T-helper 2 cell treated with Interferon-gamma antibody and Interleukin-4, amounts not matched to agents 5 μg/mL and 100 μg/mL, for 36 hours (primary cell): ENCODE measurements at places on chromosomes 2 and 18.
A peak's percentile ranks its signal among the peaks of the same experiment; 100 is the strongest.

DNA sequence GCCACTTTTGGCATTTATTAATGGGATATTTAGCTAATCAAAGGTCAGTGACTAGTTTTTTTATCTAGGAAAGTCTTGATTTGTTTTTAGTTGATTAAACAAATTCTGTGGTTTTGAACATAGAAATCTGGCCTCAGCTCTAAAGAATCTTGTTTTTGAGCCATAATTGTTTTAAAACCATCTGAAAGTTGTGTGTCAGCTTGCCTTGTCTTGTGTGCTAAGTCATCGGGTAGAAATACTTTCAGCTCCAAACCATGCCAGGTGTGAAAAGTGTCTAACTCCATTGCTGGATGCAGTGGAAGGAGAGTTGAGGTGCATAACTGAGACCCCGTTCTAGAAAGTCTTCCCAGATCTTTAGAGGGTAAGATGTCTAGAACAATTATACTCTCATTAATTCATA is 22.7 kb downstream of the FARP2 start:
- no peak for DNase-seq

GRCh38 chr2:63594660-63595059 is 5.9 kb downstream of the MDH1 start:
- no peak for DNase-seq

- DNase-seq = no peak
Measured at GRCh38 chr2:28470759-28471158, 25.1 kb upstream of the PLB1 start.

DNA sequence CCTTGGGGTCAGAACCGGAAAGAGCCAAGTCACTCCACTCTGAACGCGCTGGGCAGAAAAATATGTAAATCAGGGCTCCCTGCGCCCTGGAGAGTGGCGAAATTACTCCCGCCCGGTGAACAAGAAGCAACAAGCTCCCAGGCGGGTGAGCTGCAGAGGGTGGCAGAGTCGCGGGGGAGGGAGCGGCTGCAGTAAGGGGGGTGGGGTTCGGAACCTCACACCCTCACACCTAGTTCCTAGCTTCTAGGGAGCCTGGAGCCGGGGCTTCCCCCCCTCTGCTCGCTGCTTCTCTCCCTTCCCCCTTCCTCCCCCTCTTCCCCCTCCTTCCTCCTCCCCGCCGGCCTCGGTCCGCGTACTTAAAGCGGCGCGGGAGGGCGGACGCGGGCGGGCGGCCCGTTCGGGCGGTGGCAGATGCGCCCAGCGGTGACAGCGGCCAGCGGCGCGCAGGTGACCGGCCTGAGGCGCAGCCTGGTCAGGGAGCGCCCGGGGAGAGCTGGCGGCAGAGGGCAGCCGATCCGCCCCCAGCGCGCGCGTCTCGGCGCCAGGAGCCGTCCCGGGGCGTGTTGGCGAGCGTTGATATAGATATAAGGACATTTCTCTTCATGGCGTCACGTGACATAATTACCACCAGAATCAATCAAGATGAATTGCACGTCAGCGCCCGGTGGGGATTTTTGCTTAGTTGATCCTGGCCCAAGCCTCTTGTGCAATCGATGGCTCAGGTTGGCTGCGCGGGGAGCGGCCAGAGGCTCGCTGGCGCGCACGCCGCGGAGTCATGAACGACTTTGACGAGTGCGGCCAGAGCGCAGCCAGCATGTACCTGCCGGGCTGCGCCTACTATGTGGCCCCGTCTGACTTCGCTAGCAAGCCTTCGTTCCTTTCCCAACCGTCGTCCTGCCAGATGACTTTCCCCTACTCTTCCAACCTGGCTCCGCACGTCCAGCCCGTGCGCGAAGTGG is at the start of gene HOXD11:
HOXD11 (plus strand) TSS at position 700 of the 959 bp plus-strand sequence; CDS start at position 776, 76 bp downstream.
- DNase-seq = no peak

DNA sequence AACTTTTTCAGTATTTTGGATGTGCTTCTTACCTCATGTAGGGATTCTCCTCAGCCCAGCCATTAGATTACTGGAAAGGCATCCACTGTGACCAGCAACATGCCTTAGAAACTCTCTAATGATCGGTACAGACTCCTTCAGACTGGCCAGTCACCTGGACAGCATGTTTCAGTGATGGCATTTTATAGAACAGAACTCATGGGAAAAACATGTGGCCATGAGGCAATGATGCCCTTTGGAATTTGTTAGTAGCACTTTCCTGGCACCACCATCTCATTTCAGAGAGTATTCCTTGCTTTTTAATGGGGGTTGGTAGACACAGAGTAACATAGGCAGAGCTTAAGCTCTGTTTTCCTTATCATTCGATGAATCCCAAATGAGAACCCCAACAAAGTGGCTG is 72.1 kb upstream of the FAM98A start:
- no peak for DNase-seq

DNA sequence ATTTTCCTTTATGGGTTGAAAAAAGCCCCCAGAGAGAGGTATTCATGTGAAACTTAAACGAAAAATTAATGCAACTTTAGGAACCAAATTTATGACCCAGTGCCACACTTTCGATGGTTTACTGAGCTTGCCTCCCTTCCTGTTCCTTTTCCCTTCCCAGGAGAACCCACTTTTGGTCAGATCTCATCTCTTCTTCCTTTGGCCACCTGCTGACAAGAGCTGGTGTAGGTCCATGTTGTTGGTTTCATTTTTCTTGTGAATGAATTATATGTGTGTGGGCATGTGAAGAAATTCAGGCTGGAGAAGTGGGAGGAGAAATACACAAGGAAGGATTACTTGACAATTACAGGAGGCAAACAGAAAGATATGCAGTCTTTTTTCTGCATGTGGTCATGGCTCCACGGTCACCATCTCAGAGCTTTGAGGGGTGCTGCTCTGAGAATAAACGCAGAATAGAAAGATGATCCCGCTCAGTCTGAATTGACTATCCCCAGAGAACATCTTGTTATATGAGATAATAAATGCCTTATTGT is 111.3 kb upstream of the TCF4 start:
- DNase-seq = no peak

- no peak for DNase-seq
Measured at GRCh38 chr2:127608061-127609030, 37.6 kb upstream of the GPR17 start.

GRCh38 chr18:2411381-2411960 is 159.8 kb downstream of the METTL4 start:
- no peak for DNase-seq

DNA sequence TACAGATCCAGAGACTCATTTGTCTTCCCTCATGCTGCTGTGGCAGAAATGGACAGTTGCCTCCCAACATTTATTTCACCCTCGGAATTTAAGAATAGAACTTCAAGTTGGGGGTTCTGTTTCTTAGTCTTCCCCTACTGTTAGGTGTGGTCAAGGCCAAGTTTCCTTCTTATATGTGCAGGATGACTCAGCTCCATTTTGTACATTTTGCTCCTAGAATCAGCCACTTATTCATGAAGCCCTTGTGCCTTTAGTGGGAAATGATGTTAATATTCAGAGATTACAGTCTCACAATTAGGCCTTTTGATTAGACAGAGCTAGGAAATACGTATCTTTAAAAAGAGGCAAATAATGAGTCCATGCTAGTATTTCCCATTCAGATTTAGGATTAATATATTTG is 46.2 kb upstream of the ELOA2 start:
- DNase-seq = no peak

- DNase-seq = peak; percentile 7
Measured at GRCh38 chr2:30139131-30139870, 7.5 kb upstream of the YPEL5 start.

DNA sequence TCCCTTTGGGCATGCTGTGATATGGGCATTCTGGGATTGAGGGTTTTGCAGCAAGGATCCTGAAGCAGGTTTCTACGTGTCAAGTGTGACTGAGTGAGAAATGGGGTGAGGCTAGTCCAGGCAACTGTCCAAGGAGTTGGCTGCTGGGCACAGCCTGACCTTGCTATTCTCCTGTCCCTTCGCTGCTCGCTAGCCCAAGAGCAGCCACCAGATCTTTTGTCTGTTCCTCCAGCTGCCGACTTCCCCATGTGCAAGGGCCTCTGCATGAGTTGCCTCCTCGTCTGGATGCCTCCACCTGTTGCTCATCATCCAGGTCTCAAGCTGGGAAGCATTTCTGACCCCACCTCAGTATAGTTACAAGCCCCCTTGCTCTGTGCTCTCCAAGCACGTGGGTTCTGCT is 71.1 kb downstream of the DYSF start:
- no peak for DNase-seq

- no peak for DNase-seq
Measured at GRCh38 chr18:4821801-4822200, 366.7 kb upstream of the DLGAP1 start.

DNA sequence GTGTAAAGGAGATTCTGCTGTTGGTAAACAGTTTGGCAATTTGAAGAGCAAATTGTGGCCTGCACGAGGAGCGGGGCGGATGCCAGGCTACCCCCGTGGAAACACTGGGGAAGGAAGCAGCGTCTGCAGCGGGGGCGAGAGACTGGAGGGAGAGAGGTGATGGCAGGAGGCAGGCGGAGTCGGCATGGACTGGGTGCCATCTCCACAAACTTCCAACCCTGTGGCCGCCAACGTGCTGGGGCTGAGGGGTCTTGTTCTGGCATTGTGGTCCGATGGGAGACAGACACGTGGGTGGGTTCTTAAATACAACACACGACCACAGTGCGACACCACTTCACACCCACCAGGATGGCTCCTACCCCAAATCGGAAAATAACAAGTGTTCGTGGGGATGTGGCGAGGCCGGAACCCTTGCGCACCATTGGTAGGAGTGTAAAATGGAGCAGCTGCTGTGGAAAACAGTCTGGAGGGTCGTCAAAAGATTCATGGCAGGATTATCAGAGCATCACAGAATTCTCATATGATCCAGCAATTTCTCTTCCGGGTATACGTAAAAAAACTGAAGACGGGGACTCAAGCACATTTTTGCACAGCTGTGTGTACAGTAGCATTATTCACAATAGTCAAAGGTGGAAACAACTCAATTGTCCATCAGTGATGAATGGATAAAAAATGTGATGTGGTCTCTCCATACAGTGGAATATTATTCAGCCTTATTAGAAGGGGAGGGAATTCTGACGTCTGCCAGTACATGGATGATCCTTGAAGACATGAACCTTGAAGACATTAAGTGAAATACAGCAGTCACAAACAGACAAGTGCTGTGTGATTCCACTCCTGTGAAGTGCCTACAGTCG is 82.4 kb upstream of the HPCAL1 start:
- no peak for DNase-seq

DNA sequence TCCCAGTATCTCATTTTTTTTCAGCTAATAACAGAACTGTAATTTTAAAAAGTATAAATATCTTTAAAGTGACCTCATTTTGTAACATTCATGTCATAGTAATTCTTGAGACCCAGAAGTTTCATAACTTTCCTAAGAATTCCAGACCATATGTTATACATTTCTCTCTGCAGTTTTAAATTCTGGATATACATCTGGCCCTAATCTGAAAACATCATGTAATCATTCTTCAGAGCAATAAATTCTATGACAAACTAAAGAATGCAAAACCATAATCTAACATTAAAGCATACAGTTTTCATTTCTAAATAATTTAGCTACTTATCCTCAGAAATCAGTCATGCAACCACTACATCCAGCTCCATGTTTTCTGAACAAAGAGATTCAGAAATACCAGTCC is 198.3 kb upstream of the SLC35G4 start:
- DNase-seq = no peak

DNA sequence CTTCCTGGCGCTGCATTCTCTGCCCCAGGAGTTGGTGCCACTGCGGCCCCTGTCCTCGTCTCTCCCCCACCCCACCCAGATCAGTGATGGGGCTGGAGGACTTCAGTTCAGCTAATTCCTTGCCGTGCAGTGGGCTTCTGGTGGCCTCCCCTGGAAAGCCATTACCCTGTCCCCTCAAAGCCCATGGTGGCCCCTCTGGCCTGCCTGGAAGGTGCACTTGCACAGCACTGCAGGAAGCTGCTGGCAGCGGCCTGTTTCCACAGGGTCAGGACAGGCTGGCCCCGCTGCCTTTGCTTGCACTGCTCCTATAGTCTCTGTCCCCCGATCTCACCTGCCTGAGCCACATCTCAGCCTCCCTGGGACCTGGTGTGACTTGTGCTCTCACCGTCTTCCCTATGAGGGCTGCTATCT is 105.1 kb downstream of the USP40 start:
- DNase-seq = no peak

DNA sequence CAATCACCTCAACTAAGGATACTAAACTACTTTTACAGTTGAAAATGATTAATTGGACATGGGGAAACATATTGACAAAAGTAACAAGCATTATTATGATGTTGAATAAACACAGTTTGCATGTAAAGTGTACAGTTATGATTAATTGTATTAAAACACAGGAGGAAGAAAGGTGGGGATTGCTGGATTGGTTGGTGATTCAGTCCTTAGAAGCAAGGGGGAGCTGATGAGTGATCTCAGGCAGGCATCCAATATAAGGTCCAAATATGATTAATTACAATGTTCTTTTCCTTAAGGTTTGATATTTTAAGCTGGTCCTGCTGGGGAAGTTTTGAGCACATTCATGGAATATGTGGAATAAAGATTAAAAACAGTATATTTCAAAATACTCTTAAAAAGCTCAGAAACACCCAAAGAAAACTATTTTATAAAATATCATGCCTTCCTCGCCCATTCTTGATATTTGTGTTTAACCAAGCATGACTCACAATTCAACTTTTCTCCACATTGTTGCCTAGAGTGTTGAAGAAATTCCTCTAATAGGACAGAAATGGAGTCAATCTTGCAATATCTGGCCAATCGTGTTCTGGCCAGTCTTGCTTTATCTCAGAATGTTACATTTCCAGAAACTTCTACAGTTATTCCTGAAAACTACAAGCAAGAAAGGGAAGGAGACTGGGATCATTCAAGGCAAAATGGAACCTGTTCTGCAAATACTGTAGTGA is 268.2 kb downstream of the RPIA start:
- no peak for DNase-seq

DNA sequence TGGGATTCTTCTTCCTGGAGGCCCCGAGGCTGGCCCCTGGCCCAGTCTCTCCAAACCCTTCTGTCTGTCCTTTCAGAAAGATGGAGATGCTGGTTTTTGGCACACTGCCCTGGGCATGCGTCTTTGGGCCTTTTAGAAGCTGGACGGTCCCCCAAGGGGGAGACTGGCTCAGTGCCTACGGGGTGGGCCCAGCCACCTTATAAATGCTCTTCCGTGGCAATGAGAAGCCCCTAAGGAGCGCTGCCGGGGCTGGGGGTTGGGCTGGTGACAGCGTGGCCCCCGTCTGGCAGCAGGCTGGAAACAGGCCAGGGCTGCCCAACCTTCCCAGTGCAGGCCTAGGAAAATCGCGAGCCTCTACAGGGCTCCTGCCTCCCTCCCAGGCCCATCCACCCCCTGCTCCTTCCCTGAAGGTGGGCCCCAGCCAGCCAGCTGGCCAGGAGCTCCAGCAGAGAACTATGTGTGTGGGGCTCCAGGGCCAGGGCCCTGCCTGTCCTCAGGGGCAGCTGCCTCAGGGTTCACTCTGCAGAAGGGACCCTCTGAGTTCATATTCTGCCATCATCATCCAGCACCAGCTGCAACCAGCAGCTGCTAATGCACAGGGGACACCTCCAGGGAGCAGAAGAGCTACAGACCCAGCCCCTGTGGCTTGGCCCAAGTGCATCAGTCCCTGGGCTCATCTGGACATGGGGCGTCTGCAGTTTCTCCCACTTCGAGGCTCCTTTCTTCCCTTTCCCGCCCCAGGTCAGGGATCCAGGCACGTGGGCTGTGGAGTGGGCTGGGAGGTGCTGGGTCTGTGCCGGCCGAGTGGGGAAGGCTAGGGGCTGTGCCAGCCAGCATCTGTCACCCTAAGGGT is 107.6 kb upstream of the OTOS start:
- no peak for DNase-seq

- no peak for DNase-seq
Measured at GRCh38 chr2:240440704-240441320, 5.3 kb downstream of the GPC1 start.

- DNase-seq = no peak
Measured at GRCh38 chr2:4792126-4792525, 900.1 kb upstream of the SOX11 start.
